ENCODE measurements at places on chromosomes 2 and 18.

GRCh38 chr2:19894134-19894792, 7.5 kb downstream of the TTC32 start:
- no peak for DNase-seq

- peak; percentile 67 for DNase-seq
Observed at GRCh38 chr2:55175254-55176093, 56.6 kb downstream of the CLHC1 start.

- no peak for DNase-seq
Observed at GRCh38 chr2:74099835-74100234, 47.9 kb downstream of the BOLA3 start.

- DNase-seq: no peak
Observed at GRCh38 chr2:157743051-157743450, 114.4 kb upstream of the ACVR1C start.

- DNase-seq: no peak
Observed at GRCh38 chr2:10533811-10534321, 85.7 kb upstream of the ODC1 start.

GRCh38 chr2:44271296-44271695, 4.0 kb upstream of the SLC3A1 start:
- DNase-seq: no peak

DNA sequence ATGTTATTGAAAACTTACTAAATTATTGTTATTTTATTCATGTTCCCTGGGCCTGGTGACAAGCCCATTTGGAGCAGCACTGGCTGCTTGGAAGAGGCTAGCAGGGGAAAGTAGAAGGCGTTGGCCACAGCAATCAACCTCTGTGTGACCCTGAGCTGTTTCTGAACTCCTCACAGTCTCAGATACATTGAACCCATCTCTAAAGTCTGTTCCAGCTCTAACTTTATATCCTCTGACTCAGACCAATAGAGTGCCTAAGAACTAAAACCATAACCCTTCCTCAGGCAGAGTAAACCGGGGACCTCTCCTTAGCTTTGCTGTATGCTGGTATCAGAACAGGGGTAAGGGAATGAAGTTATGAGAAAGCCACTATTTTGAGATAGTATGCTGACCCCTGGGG, 96.4 kb upstream of the NOL4 start:
- no peak for DNase-seq

GRCh38 chr2:137963535-137964065, 673 bp upstream of the HNMT start:
- DNase-seq: no peak

DNA sequence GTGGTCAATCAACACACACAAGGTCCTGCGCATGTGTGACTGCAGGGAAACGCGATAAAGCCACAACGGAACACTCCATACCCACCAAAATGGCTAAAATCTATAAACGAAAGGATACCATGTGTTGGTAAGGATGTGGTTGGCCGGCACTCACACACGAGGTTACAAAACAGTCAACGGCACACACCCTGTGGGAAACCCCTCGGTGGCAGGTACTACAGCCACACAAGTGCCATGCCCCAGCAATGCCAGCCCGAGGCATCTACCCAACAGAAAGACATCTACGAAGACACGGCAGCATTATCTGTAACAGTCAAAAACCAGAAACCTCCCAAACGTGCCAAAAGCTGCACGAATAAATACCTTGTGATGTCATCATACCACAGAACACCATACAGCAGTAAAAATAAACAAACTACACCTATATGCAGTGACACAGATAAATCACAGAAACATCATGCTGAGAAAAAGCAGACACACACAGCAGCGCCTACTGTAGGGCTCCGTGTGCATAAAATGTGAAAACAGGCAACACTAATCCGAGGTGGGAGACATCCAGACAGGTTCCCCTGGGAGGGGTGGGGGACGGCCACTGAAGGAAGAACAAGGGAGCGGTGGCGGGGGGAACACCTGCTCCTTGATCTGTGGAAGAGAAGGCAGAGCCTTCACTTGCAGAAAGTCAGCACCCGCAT, 36.7 kb downstream of the HDAC4 start:
- no peak for DNase-seq

GRCh38 chr18:75054046-75054445, 154.9 kb downstream of the PTGR3 start:
- DNase-seq: peak; percentile 21

- no peak for DNase-seq
Observed at GRCh38 chr2:145108959-145109710, 589.2 kb upstream of the ZEB2 start.

- no peak for DNase-seq
Observed at GRCh38 chr18:65990944-65991708, 240.3 kb downstream of the CDH7 start.

DNA sequence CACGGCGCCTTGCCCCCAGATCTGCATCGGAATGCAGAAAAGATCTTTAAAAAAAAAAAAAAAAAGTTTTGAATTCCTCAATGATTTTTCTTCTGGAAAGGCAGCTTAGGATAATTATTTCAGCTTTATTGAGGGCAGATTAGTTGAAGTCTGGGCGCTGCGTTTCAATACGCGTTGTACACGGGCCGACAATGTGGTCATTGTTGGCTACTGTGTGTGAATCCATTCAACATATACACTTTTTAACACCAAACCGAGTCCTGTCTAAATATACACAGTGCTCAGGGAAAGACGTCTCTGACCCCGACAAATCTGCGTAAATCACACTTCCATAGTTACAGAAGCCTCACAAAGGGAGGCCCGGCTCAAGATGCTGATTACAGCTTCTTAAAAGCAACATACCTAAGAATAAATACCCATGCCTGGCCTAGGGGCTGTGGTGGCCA, 1.4 kb upstream of the SIX3 start:
- DNase-seq: no peak

DNA sequence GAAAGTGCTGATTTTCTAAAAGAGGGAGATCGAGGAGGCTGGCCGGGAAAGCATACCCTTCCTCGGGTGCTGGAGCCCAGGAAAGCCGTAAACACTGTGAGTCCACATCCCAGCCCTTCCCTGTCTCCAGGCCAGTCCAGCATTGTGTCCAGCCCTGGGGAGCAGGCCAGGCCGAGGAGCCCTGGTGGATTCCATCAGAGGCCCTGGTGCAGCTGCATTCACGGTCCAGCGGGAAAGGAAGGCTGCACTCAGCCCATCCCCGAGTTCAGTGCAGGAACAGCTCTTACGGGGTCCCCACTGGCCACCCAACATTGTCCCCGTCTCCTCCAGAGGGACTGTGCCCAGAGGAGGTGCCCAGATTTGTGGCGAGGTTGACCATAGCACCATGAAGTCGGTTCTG, 218.6 kb downstream of the KLHL29 start:
- DNase-seq: no peak

DNA sequence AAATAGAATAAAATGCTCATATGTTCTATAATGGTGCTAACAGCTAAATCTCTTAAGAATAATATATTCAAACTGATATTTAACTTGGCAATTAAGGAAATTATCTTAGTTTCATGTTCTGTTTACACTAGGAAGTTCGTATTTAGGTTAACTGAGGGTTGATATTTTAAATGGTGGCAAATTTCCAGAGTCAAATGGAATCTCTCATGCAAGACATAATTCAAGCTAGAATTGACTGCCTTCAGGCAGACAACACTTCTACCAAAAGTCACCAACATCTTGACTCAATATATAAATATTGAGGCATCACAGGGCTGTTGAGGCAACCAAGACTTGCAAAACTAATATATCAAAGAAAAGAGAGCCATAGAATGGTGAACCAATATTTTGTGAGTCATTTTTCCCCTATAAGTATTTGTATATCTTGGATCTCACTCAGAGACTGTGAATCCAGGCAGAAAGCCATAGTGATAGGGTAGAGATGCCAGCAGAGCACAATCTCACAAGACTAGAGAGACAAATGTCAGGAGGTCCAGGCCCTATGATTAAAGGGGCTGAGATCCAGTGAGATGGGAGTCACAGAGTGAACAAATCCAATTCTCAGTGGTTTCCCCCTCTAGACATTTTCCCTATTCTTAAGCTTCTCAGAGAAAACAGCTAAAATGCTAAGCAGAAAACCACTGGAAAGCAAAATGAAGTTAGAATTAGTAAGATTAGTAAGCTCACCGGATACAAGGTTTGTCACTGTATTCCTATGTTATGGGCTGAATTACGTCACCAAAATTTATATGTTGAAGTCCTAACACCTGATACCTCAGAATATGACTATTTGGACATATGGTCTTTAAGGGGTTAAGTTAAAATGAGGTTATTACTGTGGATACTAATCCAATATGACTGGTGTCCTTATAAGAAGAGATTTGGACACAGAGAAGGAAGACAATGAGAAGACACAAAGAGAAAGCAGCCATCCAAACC, 358.2 kb upstream of the UBE2E3 start:
- DNase-seq: no peak

GRCh38 chr2:202815548-202816360, 55.8 kb downstream of the ICA1L start:
- DNase-seq: no peak

- DNase-seq: no peak
Observed at GRCh38 chr2:179340678-179341077, 76.0 kb upstream of the SESTD1 start.

DNA sequence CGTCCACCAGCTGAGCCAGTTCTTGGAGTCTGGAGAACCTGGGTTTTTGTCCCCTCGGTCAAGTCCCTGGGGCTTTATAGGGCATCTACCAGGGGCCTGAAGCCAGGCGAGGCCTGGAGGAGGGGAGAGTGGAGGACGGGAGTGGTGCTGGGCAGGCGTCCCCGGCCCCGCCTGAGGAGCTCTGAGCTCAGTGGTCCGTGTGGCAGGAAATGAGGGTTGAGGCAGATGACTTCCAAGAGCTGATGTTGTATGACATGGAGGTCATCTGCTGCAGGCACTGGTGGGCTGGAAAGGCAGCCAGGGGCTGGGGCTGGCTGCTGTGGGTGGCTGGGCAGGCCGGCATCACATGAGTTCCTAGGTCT, 118.5 kb upstream of the HS6ST1 start:
- no peak for DNase-seq

DNA sequence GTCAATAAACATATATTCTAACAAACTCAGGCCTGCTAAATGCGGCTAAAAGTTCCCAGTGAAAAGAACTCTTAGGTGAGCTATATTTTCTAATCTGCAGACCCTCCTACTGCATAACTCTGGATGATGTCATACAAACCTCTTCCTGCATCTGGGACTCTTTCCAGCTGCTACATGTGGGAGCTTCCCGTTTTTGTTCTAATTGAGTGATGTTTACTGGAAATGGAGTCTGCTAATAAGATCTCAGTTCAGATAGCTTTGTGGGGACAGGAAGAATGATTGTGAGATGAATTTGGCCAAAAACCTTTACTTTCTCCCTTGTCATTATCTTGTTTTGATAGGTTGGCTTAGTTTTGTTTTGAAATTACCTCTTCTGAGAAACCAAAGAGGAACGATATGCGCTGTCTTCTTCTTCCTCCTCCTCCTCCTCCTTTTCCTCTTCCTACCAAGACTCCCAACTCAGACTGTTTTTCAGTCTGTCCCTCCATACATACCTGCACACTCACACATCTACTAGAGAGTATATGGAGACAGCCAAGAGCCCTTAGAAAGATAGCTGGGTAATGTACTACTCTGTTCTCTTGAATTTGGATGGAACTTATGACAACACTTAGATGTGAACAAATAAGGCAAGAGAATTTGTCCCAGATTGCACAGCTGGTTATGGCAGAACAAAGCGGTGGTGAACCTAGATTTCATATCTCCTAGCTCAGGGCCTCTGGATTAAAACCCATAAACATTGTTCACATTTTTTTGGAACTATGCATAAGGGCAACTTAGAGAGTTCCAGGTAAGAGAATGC, 39.8 kb upstream of the AAK1 start:
- DNase-seq: no peak

GRCh38 chr2:122514451-122514996, 759.1 kb downstream of the TSN start:
- no peak for DNase-seq

DNA sequence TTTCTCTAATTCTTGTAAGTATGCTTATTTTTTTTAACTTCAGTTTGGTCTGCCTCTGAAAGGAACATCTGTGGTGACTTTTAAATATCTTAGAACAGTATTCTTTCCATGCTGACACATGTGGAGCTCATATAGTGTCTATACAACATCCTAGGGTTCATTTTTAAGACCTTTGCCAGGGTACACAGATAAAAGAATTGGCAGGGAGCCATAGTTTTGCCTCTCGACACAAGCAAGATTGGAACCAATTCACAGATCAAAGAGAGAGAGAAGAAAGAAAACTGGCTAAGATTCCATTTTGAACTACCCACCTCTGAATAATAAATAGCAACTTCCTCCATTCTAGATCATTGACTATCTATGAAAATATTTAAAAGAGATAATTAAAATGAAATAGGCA, 142.7 kb upstream of the ST6GAL2 start:
- no peak for DNase-seq

- no peak for DNase-seq
Observed at GRCh38 chr18:40222776-40223175, 1732.3 kb upstream of the PIK3C3 start.

DNA sequence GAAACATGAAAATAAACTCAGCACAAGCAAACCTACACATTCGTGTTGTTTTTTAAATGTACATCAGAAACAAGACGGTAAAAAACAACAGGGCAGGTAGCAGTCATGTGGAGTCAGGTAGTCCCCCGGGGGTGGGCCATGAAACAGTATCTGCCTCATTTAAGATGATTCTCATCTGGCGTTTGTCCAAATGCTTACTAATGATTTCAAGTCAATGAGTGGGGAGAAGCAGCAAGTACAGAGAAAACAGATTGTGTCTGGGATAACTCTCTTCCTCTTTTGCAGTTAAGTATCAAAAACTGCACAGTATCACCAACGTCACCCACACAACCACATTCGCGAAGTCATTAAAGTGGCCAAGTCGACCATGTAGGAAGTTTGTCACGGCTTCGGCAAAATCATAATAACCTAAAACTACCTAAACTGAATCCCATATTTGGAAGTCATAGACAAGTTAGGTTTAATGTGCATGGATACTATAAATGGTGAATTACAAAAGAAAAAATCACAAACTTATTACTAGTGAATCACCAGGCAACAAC, 1.3 kb downstream of the LAPTM4A start:
- no peak for DNase-seq

DNA sequence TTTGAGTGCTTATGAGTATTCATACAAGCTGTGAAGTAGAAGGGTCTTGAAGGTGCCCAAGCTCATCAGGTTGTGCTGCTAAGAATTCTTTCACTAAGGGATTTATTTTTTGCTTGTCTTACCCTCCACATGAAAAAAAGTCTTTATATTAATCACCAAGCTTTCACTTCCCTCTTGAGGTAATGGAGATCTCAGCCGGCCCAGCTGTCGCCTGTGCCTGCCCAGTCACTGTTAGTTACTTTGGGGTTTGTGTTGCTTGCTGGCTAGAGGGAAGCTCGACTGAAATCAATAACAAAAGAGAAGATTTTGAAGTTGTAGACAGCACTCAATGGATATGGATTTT, 21.9 kb downstream of the MC2R start:
- no peak for DNase-seq

GRCh38 chr2:154556146-154556545, 142.3 kb upstream of the KCNJ3 start:
- no peak for DNase-seq

Data from NCI-H774 (cell line).